CD4-positive, alpha-beta T cell treated with Interleukin-10 for 1 hour (primary cell): ENCODE measurements at places on chromosomes 3 and 15.

DNA sequence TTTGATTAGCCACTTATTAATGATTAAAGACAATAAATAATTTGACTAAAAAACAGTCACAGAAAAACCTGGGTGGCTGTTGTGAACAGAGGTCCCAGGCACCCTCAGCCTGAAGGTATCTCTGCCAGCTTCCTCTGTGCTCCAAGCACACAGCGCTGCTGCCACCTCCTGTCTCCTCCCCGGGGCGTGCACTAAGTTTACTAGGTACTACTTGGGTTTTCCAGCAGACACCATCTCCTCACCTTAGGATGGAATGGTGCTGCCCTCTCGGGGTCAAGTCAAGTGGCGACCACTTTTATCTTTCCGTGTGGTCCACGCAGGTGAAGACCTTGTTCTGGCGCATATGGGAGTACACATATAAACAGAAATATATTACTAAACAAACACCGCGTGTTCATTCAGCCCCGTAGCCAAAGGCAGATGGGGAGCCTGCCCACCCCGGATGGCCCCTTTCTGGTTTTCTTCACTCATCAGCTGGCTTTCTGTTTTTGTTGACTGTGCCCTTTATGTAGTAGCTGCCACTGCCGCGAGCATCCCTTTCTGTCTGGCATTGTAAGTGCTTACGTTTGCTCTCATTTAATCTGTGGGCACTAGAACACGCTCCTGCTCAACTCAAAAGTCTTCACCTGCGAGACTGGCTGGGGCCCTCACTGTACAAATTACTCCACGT is 128.0 kb downstream of the LRIG1 start:
- DNase-seq, result peak; percentile 55

DNA sequence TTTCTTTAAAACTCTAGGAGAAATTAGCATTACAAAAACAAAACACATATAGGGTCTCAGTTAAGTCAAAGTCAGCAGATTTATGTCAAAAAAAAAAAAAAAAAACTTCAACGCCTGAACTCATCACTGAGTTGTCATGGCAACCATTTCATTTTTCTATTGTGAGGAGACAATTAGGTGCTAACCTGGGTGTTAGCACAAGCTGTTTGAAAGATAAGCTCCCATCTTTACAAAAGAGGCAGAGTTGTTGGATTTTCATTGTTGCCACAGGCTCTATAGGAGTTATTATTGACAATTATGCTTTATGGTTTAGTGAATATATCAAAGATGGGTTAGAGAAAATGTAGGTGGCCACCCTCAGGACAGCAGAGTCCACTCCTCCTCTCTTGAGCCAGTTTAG is 806.9 kb downstream of the GRM7 start:
- no peak for DNase-seq

DNA sequence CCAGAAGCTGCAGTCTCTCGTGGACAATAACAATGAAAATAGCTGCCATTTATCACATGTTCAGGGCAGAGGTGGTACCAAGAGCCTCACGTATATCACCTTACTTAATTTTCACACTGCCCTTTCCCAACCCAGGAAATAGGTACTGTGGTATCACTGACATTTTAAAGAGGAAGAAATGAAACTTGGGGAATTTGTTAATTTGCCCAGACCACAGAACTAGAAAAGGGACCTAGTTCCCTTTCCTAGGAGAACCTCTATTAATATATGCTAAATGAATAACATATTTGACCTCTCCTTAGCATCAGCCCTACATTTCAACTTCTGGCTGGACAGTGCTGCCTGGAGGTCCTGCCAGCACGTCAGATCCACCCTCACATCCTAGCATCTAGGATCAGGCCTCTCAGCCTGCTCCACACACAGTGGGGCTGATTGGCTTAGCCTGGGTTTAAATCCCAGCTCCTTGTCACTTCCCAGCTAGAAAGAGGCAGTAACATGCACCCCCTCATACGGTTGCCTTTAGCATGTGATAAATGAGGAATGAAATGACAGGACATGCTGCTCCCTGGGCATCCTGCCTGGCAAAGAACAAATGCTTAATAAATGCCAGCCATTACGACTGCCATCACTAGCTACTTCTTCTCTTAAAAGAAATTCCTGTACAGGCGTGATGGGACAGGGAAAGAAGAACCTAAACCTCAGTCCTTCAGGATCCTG is 95.1 kb upstream of the TNFAIP8L3 start:
- DNase-seq, result no peak

DNA sequence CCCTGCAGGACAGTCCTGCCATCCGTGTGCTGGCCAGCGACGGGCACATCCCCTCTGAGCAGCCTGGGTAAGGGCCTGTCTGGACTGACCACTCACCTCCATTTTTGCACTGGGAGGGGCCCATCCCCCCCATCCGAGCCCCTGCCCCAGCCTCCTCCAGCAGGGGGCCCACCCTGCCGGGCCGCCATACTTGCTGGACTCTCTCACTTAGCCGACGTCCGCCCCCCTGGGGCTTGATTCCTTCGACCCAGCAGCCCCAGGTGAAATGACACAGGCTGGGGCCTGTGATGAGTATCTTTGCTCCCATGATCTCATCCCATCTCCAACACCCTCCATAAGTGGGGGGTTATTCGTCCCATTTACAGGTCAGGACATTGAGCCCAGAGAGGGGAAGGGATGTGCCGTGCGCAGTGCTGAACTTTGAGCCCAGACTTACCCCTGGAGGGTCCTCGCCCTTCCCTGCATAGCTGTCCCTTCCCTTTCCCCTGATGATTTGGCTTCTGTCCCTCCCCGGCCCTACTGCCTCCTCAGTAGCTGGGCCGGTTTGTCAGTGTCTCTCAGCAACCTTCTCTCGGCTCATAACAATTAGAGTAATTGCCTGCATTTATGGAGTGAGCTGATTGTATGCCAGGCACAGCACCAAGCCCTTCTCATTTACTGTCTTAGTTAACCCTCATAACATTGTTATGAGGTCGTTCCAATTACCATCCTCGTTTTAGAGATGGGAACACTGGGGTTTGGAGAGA is 4.2 kb downstream of the LMAN1L start:
- no peak for DNase-seq

DNA sequence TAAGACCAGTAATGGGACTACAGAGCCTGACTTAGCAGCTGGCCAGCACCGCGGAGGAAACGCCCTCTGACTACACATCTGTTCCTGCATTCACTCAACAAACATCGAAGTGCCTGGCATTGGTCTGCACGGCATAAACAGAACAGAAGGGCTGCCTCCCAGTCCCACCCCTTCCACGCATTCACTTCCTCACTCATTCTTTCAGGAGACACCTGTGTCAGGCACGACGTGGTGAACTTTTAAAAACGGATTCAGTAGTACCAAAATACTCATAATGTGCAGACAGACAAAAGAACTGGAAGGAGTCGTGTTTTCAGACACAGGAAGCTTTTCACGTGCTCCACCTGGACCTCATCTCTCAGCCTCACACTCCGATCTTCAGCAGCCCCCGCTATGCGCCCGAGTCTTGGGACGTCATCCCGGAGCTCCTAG is 123.3 kb downstream of the XXYLT1 start:
- DNase-seq, result peak; percentile 35

- DNase-seq, result no peak
Observed at GRCh38 chr15:34206011-34206410, 3.9 kb downstream of the KATNBL1 start.

DNA sequence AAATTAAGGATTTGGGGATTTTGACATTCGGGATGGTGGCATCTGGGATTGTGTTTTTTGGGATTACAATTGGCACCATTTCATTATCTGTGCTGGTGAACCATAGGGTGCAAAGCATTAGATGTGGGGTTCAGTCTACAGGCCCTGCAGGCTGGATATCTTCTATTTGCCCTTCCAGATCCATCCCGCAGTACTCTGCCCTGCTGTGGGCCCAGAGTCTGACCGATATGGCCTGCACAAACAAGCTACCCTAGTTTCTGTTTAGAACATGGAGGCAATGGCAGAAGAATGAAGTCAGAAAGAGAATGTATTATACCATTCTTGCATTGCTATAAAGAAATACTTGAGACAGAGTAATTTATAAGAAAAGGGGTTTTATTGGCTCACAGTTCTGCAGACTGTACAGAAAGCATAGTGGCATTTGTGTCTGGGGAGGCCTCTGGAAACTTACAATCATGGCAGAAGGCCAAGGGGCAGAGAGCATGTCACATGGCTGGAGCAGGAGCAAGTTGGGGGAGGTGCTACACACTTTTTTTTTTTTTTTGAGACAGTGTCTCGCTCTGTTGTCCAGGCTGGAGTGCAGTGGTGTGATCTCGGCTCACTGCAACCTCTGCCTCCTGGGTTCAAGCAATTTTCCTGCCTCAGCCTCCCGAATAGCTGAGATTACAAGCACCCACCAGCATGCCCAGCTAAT is 93.7 kb downstream of the NCEH1 start:
- no peak for DNase-seq

GRCh38 chr3:50354186-50354764 is 3.6 kb downstream of the CYB561D2 start:
- DNase-seq, result no peak

GRCh38 chr15:100762289-100762688 is 117.3 kb upstream of the ALDH1A3 start:
- no peak for DNase-seq

DNA sequence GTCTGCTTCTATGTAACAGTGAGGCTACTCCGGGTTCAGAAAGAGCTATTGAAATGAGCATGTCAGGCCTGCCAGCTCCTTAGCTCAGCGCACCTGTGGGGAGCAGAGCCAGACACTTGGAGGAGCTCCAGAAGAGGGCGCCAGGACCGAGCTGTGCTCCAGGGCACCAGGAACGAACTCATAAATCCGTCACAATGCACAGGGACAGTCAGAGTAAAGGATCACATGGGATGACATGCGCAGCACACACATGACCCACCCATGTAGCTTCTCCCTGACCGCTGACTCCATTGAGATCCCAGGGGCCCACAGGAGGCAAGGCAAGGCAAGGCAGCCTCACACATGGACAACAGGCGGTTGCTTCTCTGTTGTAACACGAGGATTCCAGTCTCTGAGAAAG is 26.0 kb upstream of the GNB5 start:
- peak; percentile 15 for DNase-seq

DNA sequence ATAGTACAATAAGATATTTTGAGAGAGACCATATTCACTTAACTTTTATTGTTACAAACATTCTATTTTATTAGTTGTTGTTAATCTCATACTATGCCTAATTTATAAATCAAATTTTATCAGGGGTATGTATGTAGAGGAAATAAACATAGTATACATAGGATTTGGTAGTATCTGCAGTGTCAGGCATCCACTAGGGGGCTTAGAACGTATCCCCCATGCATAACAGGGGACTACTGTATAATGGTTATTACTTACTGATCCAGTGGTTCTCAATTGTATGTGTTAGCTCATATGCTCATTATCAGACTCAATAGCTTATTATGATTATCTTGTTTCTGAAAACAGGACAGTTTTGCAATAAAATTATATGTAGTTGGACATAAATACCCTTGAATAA is 27.6 kb downstream of the CMC1 start:
- peak; percentile 21 for DNase-seq
